GM12864 (cell line): ENCODE measurements at places on chromosomes 4 and X.

DNA sequence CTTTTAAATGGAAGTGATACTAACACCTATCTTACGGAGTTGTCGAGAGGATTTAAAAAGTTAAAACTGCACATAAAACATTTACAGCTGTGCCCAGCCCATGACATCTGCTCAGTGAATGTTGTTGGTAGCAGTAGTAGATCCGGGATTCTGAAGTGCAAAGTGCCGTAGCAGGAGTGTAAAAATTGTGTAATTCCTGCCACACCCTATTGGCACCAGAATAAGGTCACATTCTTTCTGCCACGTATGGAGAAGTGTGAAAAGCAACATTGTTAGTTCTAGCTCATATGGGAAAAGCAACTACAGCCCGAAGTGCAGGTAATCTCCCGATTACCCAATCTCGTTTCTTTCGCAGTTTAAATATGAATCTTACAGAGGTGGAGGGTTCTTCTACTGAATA, 31.2 kb downstream of the PRIMPOL start:
- DNase-seq, result no peak

- no peak for DNase-seq
Observed at GRCh38 chr4:41009411-41009810, 204.9 kb downstream of the APBB2 start.

- DNase-seq, result no peak
Observed at GRCh38 chrX:9231491-9231890, 197.6 kb upstream of the FAM9B start.

- DNase-seq, result no peak
Observed at GRCh38 chr4:18938343-18939099, 917.0 kb upstream of the LCORL start.

DNA sequence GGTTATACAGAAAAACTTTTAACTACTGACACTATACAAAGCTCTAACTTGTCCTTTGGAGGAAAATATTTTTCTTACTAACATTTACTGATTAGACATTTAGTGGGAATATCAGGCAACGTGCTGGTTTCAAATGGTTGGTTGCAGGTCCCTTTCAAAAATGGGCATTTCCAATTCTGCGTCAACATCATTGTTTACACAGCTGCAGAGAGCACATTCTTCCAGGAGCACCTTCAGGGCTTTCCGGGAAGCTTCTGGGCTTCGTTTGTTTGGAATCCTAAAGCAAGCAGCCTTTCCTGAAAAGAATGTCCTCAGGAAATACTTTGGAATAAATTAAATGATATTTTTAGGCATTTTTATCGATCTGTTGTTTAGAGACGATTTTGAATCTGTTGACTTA, 289.7 kb downstream of the TRIML1 start:
- DNase-seq, result no peak

- DNase-seq, result peak; percentile 22
Observed at GRCh38 chrX:129961180-129962083, 21.0 kb upstream of the BCORL1 start.
